ENCODE measurements at places on chromosomes 1 and 21. TPM values are rescaled to one million over a fixed set of nuclear protein-coding genes. Genes with fewer than 3 reads are reported as not detected.

The ATF6 gene
- 37.4 TPM for total RNA-seq

The LIPI gene
- not detected for total RNA-seq

The CIART gene
- total RNA-seq: 0.54 TPM

The CAPN9 gene
- total RNA-seq: not detected

The KIF14 gene
- 9.0 TPM for total RNA-seq

The SYCP1 gene
- total RNA-seq: not detected

The LCE4A gene
- not detected for total RNA-seq

The USP24 gene
- total RNA-seq: 40.6 TPM

The CMPK1 gene
- total RNA-seq: 90.9 TPM

The KIF26B gene
- total RNA-seq: 0.09 TPM

The STPG1 gene
- total RNA-seq: 1.5 TPM

The VASH2 gene
- 0.09 TPM for total RNA-seq

The AMY1A gene
- not detected for total RNA-seq

The NIBAN1 gene
- 7.5 TPM for total RNA-seq

The RRAGC gene
- total RNA-seq: 15.1 TPM

The PCP4 gene
- not detected for total RNA-seq

The TMCO1 gene
- 45.3 TPM for total RNA-seq

The KDM1A gene
- 121 TPM for total RNA-seq

The GJA9 gene
- total RNA-seq: not detected

The SPRR1B gene
- not detected for total RNA-seq

The SIK1 gene
- 10.4 TPM for total RNA-seq

The TSPEAR gene
- not detected for total RNA-seq

The CCDC181 gene
- total RNA-seq: 0.09 TPM

The PTPRF gene
- total RNA-seq: 266 TPM

The CELA2B gene
- not detected for total RNA-seq

The SLC1A7 gene
- total RNA-seq: not detected

The C8A gene
- total RNA-seq: not detected

The CYP4A22 gene
- total RNA-seq: not detected

The ANXA9 gene
- total RNA-seq: not detected

The RNU1-1 gene
- total RNA-seq: 5,329 TPM

The ZC3H11A gene
- 83.8 TPM for total RNA-seq

The NBPF4 gene
- total RNA-seq: not detected

The TMEM61 gene
- not detected for total RNA-seq

The HSD3B2 gene
- not detected for total RNA-seq

The LAMC2 gene
- 0.99 TPM for total RNA-seq

The LDLRAP1 gene
- 14.7 TPM for total RNA-seq

The RHCE gene
- total RNA-seq: 0.09 TPM

The RGS13 gene
- not detected for total RNA-seq

The EMC1 gene
- total RNA-seq: 59.0 TPM

The FCER1A gene
- not detected for total RNA-seq

The RLF gene
- 32.8 TPM for total RNA-seq

The SLFNL1 gene
- total RNA-seq: 0.28 TPM

The MFSD2A gene
- total RNA-seq: 2.5 TPM

The SPRR2G gene
- total RNA-seq: not detected

The FAM167B gene
- 1.7 TPM for total RNA-seq

The KCNQ4 gene
- not detected for total RNA-seq

The SMCP gene
- total RNA-seq: not detected

The PPP1R15B gene
- total RNA-seq: 23.8 TPM

The MIXL1 gene
- not detected for total RNA-seq

The GUCA2B gene
- total RNA-seq: not detected

The OMA1 gene
- 22.5 TPM for total RNA-seq

The LCE2A gene
- total RNA-seq: not detected
